ENCODE measurements at places on chromosomes 16 and 17.
A peak's percentile ranks its signal among the peaks of the same experiment; 100 is the strongest.

GRCh38 chr17:62009220-62009619 lies 55.9 kb downstream of the MED13 start:
- DNase-seq = no peak

GRCh38 chr17:58763263-58763662 lies 7.6 kb downstream of the PPM1E start:
- no peak for DNase-seq

DNA sequence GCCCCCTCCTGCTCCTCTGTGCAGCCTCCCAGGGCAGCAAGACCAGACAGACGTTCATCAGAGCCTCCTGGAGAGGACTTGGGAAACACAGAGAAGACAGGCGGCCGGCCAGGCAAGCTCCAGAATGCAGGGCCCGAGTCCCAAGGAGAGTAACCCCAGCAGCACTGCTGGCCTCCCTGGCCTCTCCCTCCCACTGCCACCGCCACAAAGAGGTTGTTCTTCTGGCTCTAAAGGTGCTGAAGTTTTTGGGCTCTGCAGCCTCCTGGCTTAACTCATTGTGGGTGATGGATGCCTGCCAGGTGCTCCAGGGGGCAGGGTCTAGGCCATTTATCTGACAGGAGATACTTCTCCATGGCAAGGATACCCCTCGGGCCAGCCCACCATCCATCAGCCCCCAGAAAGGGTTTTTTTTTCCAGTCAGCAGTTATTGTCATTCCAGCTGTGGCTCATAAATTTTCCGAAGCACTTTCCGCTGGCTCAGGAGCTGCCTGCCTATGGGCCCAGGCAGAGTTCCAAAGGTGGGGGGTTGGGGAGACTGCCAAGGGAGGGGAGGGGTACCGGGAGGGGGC lies 32.0 kb upstream of the MRPS23 start:
- no peak for DNase-seq

GRCh38 chr17:7811251-7811650 lies 22.8 kb upstream of the KDM6B start:
- no peak for DNase-seq

GRCh38 chr17:44287651-44288050 lies 19.7 kb upstream of the SLC4A1 start:
- no peak for DNase-seq

GRCh38 chr17:75625813-75626486 lies 7.3 kb upstream of the SMIM5 start:
- no peak for DNase-seq

- no peak for DNase-seq
These were observed 1.9 kb downstream of the TAX1BP3 start for GRCh38 chr17:3666516-3666915.

GRCh38 chr16:49701789-49702494 lies 154.0 kb downstream of the ZNF423 start:
- DNase-seq = peak; percentile 42

GRCh38 chr17:19753051-19753509 lies 5.0 kb upstream of the ALDH3A1 start:
- DNase-seq = no peak

GRCh38 chr17:750431-751037 lies 1.5 kb downstream of the GEMIN4 start:
- DNase-seq = no peak

DNA sequence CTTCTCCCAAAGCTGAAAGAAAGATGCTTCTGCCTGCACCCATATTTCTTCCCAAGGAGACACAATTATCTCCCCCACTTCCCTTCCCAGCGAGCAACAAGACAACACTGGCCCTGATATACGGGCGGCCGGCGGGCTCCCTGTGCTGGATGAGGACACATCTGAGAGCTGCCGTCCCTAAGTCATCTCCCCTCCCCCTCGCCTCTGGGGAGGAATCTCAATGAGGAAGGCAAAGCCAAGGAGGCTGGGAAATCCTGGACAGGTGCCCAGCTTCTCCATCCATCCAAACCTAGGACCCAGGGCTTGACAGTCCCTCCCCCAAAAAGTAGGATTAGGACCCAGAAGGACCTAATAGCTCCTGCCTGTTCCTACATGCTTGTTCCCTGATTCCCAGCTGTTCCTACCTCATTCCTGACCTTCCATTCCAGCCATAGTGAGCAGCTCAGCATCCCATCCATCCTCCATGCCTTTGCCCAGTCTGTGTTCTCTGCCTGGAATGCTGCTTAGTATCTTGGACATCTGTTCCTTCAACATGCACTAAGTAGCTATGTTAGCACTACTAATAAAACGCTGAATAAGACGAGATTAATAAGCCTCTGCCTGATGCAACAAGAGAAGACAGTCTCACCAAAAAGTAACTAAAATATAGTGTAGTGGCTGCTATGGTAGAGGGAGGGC lies 167.9 kb downstream of the CCT6B start:
- DNase-seq = no peak

DNA sequence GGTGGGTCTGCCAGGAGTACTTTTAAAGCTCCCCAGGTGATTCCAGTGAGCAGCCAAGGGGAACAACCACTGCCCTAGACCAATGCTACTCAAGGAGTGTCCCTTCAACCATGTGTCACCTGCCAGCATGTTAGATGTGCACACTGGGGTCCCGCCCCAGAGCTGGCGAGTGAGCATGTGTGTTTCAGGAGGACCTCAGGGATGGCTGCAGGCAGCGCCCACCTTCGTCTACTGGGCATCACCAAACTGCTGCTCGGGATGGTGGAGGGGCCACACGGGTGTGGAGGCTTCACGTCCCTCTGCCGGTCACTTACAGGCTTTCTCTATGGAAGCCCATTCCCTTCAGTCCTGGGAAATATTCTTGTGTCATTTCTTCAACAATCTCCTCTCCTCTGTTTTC lies 29.0 kb upstream of the DOC2B start:
- DNase-seq = no peak

GRCh38 chr16:50069060-50069459 lies 3.3 kb downstream of the HEATR3 start:
- DNase-seq = no peak

DNA sequence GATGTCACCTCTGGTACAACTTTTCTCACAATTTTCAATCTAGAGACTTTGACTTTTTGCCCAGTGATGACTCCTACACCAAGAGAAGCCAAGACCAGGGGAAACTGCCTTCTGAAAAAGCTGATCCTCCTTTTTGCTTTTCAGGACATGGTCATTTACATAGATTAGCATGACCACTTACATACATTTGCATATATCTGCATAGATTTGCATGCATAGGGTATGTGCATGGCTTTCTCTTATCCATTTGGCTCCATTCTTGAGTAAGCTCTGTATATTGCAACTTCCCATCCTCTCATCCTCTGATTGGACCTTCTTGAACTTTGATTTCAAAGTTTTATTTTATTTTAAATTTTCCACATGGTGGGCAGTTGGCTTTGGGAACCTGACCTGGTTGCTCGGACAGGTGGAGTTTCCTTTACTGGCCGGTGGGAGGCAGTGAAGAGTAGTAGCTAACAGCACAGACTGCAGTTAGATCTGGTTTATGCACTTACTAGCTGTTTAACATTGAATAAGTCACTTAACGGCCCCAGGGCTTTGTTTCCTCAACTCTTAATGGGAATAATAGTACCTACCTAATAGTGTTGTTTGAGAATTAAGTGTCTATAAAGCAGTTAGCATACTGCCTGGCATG lies 92.9 kb downstream of the GPR139 start:
- no peak for DNase-seq

GRCh38 chr16:77375396-77375795 lies 59.4 kb downstream of the ADAMTS18 start:
- DNase-seq = no peak

GRCh38 chr17:45958994-45959665 lies 39.9 kb upstream of the STH start:
- no peak for DNase-seq

GRCh38 chr17:4945176-4945943 lies 3.0 kb downstream of the PFN1 start:
- DNase-seq = no peak

- DNase-seq = no peak
These were observed 43.2 kb downstream of the CRISPLD2 start for GRCh38 chr16:84862804-84863480.

- no peak for DNase-seq
These were observed 54.4 kb downstream of the PITPNC1 start for GRCh38 chr17:67431249-67432015.

DNA sequence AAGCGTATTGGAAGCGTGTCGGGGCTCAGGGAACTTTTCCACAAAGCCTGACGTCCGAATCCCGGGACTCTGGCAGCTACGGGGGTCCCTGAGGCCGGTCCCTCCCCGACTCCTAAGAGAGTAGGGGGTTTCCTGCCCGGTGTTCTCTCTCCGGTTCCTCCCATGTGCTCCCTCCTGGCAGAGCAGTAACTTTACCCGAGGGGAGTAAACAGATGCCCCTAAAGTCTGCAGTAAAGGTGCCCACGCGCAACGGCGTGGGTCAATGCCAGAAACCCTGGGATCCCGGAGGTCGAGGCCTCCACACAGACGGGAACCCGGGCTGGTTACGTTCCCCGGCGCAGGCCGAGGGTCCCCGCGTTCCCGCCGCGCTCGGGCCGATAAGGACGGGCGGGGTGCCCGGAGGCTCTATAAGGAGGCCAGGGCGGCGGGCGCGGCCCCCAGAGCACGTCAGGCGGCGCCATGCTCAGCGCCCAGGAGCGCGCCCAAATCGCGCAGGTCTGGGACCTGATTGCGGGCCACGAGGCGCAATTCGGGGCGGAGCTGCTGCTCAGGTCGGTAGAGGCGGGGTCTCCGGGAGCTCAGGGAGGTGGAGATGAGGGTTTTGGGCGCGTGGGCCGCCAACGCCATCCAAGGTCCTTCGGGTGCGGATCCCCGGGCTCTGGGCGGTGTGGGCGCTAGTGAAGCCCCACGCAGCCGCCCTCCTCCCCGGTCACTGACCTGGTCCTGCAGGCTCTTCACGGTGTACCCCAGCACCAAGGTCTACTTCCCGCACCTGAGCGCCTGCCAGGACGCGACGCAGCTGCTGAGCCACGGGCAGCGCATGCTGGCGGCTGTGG lies at the start of gene HBM:
TSS of gene HBM (plus strand) at position 440 of the 836 bp plus-strand sequence. CDS start at position 460, 20 bp downstream.
- no peak for DNase-seq

Measured in cerebellar nuclear complex (tissue), 1 donor.